ENCODE measurements at places on chromosomes 12 and 14.

GRCh38 chr12:43072431-43072830, 479.6 kb downstream of the ADAMTS20 start:
- no peak for DNase-seq

DNA sequence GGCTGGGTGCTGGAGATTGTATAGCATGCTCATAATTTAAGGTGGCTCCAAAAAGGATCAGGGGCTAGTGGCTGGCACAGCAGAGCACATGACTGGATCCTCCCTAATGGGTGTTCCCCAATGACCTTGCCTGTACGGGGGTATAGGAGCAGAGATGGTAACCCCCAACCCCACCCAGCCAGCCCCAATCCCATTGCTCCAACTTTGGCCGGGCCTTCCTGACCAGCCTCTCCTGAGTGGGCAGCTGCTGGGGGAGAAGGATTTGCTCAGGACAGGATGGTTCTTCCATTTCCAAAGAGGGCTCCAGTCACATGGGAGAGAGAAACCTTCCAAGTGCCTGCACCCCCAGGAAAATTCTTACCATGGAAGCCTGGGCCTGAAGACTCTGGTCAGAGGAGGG, 15.3 kb upstream of the NR4A1 start:
- no peak for DNase-seq

DNA sequence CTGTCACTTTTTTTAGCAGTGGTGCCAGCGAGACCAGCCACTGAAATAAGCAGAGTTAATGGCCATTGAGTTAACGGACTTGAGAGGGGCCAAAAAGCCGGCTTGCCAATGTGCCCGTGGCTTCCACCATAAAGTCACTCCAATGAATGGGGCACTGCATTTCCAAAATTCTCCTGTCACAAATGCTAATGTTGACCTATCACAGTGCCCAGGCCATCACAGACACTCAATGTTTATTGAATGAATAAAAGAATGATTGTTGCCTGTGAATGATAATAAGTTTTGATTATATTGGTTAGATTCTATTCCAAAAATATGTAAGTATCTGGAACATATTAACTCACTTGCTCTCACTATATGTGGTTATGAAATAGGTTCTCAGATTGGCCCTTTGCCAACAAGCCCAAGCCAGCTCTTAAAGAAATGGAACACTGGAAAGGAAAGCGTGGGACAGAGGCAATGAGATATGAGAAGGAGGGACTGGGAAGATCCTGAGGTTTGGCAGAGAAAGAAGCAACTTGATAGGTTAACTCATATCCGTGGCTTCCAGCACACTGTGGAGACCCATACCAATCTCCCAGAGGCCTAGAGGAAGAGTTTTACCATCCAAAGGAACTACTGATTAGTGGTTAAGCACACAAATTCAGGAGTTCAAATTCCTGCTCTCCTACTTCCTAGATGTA, 108.7 kb downstream of the BTG1 start:
- no peak for DNase-seq

GRCh38 chr14:99233222-99234035, 38.6 kb downstream of the BCL11B start:
- no peak for DNase-seq

- no peak for DNase-seq
These were observed 147.6 kb downstream of the FOXN3 start for GRCh38 chr14:89269404-89269803.

GRCh38 chr14:103576371-103577024, 13.7 kb downstream of the COA8 start:
- peak; percentile 42 for DNase-seq

DNA sequence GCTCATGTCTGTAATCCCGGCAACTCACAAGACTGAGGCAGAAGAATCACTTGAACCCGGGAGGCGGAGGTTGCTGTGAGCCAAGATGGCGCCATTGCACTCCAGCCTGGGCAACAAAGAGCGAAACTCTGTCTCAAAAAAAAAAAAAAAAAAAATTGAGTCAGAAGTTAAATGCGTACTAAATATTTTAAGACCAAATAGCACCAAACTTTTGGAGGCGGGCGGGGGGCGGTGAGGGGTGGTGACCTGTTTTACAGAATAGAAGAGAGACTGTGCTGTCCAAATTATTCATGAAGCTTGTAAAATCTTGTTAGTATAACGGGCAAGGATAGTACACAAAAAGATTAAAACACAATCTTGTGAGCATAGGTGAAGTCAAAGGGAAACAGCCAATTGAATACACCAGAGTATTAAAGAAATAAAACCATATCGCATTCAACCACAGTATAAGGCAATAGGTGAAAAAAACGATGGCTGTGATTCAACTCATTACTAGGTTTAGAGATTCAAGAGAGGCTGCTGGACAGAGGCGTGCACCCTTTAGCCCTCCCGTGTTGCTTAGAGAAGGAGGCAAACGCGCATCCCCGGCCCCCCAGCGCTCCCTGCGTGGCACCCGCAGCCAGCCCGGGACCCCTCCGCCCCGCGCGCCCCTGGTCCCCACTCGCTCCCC, 571 bp downstream of the ZNF891 start:
- DNase-seq = no peak

GRCh38 chr12:40229690-40230651, 5.2 kb downstream of the LRRK2 start:
- DNase-seq = no peak

GRCh38 chr14:52014601-52015267, 25.4 kb downstream of the RTRAF start:
- DNase-seq = no peak

DNA sequence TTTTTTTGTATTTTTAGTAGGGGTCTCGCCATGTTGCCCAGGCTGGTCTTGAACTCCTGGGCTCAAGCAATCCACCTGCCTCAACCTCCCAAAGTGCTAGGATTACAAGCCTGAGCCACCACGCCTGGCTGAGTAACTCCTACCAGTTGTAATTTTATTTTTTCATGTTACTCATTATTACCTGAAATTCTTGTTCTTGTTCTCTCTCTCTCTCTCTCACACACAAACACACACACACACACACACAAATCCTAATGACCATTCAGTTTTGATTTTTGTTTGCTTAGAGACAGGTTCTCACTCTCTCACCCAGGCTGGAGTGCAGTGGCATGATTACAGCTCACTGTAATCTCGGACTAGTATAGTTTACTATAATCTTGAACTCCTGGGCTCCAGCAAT, 30.2 kb downstream of the DNAL1 start:
- DNase-seq = no peak

DNA sequence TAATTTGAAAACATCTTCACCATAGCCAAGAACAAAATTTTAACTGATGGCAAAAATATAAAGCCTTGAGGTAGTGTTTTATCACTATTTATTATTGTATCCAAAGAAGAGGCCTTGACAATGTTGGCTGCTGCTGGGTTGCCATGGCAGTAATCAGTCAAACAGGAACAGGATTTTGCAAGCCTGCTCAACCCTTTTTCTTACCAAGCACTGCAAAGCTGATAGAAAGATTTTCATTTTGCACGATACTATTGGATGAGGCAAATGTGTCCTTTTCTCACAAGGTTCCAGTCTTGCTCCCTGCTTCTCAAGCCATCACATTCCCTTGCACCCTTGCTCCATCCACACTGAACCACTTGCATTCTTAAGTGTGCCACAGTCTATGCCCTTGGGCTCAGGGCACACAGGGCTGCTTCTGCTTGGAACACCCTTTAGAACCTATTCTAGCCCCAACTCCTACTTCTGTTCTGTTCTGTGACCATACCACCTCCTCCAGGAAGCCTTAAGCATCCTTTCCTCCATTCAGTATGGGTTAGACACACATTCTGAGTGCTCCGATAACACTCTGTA, 76.5 kb upstream of the AMIGO2 start:
- DNase-seq = no peak

GRCh38 chr14:61586544-61587055, 108.7 kb upstream of the HIF1A start:
- DNase-seq = no peak

DNA sequence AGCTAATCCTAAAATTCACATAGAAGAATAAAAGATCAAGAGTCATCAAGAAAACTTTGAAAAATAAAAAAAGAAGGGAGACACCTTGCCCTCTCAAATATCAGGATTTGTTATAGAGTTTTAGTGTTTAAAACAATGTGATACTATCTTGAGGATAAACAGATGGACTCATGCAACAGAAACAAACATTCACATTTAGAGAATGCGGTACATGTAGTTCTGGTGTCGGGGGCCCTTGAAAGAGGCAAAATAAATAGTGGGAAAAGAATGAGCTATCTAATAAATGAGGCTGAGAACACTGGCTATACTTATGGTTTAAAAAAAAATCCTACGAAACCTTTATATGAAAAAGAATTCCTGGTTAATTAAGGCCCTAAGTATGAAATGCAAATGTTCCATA, 127.7 kb downstream of the LLPH start:
- DNase-seq = no peak

DNA sequence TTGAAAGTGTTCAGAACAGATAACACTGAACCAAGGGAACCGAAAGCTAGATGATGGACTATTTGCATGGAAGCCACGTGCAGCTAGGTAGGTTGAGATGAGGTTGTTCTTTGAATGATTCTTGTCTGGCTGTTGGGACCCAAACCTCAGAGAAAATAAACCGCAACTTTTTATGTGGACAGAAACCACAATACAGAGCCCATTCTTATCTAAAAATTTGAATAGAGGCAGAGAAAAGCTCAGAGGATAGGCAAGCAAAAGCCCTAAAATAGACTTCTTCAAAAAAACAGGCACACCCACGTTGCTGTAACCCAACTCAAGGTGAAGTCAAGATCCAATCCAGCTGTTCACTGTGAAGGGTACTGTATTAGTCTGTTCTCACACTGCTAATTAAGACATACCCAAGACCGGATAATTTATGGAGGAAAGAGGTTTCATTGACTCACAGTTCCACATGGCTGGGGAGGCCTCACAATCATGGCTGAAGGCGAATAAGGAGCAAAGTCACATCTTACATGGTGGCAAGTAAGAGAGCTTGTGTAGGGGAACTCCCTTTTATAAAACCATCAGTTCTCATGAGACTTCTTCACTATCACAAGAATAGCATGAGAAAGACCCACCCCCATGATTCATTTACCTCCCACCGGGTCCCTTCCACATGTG, 353.8 kb downstream of the AACS start:
- no peak for DNase-seq

- DNase-seq = no peak
These were observed 32.3 kb downstream of the RAD51B start for GRCh38 chr14:67851785-67852410.

GRCh38 chr12:26938701-26939062, 412 bp downstream of the FGFR1OP2 start:
- no peak for DNase-seq

DNA sequence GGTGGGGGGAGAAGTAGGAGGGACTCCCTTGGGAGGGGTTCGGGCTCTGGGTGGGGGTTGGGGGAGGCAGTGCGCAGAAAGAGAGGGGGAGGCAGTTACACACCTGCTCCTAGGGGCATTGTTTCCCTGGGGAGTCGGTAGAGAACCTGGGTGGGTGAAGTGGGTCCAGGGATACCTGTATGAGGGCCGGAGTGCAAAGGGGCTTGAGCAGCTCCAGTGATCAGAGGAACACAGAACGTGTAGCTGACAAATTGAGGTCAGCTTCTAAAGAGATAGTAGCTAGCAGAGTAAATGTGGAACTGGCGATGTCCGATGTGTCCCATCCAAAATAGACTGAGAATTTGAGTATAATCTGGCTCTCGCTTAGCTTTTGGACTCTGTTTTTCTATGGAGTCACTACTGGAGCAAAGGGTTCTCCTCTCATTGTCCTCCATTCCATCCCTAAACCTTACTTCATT, 502 bp downstream of the SMARCD1 start:
- DNase-seq = no peak

- no peak for DNase-seq
These were observed 126.0 kb downstream of the SLC6A15 start for GRCh38 chr12:84786622-84787021.

GRCh38 chr12:53733807-53734200, 6.6 kb upstream of the CALCOCO1 start:
- DNase-seq = no peak

GRCh38 chr14:55339770-55340169, 68.5 kb downstream of the FBXO34 start:
- DNase-seq = no peak

DNA sequence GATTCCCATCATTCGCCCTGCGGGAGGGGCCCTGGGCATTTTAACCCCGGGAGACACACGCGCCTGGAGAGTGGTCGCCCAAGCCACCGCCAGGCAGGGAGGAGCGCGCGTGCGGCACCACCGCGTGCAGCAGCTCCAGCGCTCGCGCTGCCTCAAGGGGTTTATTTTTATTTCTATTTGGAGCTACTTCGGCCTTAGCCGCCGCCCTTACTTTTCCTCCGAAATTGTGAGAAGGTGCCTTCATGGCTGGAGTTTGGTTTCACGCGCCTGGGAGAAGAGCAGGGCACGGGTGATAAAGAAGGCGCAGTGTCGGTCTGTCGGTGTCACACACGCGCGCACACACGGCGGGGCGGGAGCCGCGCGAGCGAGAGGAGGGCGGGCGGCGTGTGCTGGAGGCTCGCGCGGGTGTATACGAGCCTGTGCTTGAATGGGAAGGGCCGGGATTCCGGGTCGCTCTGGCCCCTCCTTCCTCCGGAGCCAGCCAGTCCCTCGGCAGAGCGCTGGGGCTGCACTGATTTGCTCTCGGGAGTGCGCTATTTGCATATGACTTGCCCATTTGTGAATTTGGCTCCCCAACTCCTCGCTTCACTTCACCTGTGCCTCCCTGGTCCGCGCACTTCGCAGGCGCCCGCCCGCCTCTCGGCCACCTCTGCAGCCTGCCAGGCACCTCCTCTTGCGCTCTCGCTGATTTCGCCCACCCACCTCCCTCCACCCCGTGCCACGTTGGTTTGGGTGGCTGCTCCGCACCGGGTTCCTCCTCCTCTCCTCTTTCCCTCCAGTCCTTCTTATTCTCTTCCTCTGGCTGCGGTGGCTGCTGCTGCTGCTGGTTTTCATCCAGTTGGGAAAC, 932.3 kb downstream of the DIO2 start:
- peak; percentile 77 for DNase-seq

DNA sequence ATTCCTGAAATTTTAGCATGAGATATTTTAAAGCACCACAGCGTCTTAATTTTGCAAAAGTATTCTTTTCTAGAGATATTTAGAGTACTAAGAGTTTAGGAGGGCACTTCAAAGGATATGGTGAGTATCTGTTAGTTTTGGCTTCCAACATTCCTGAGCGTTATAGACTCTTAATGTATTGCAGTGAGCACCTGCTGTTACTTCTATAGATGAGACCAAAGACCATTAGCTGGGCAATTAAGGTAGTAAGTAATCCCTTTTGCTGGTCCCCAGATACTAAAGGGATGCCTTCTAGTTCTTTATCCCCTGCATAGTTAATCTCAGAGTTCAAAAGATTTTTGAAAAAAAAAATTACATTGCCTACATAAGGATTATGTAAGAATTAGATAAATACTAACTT, 975.6 kb downstream of the GALC start:
- no peak for DNase-seq

All from NCI-H2081 treated with DMSO at 0.1 percent for 48 hours (cell line).